ENCODE measurements at places on chromosomes 12 and 14.

DNA sequence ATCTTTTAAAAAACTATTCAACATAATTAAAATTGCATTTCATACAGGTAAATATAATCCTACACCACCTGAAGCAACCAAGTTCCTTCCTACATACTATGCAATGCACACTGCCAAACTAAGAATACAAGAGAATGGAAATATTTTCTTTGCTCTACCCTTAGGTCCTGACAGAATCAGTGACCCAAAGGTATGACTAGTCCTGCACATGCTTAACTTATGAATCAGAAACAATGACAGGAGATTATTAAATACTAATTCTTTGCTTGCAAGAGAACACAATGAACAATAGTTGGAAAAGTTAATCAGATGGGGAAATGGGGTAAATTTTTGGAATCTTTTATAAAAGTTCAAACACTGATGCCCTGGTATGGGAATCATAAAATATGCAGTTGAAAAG is 220.1 kb downstream of the SOX5 start:
- no peak for DNase-seq

- DNase-seq: no peak
Measured at GRCh38 chr14:50955373-50956043, 11.2 kb upstream of the PYGL start.

DNA sequence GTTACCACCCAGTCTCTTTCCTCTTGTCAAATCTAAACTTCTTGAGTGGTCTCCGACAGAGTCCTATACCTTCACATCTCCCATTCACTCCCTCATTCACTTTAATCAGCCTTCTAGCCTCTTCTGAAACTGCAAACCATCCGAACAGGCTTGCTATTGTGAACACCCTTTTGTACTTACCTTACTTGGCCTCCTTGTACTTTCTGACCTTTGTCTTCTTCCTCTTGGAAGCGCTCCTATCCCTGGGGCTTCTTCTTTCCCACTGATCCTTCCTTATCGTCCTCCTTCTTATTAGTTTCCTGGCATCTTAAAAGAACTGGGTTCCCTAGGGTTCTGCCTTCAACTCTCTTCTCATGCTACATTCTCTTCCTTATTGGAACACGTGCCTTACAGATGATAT is 76.9 kb upstream of the HIF1A start:
- DNase-seq: no peak

GRCh38 chr14:76947078-76947837 is 81.2 kb downstream of the IRF2BPL start:
- DNase-seq: peak; percentile 97

DNA sequence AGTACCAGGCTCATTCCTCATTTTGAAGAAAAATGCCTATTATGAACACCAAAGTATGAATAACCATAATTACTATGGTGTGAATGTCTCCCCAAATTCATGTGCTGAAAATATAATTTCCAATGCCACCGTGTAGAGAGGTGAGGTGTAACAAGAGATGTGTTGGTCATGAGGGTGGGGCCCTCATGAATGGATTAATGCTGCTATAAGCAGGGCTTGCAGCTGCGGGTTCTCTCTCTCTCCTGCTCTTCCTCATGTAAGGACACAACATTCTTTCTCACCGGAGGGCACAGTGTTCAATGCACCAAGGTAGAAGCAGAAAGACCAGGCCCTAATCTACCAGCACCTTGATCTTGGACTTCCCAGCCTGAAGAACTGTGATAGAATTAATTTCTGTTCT is 70.0 kb downstream of the TMTC1 start:
- DNase-seq: no peak

DNA sequence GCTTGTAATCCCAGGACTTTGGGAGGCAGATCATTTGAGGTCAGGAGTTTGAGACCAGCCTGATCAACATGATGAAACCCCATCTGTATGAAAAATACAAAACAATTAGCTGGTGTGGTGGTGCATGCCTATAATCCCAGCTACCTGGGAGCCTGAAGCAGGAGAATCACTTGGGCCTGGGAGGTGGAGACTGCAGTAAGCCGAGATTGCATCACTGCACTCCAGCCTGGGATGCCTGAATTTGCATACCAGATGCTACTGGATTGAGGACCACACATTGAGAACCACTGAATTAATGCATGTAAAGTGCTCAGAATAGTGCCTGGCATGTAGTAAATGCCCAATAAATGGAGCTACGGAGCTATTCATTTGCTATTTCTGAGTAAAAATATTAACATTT is 14.9 kb upstream of the MYH7 start:
- DNase-seq: no peak

- peak; percentile 16 for DNase-seq
Measured at GRCh38 chr12:50314636-50315312, 31.5 kb upstream of the LIMA1 start.

- no peak for DNase-seq
Measured at GRCh38 chr12:52813885-52814709, at the start of gene KRT4. Gene KRT4, minus strand, starts transcription at chr12:52814116. Its CDS starts 58 bp downstream, at chr12:52814058.

- no peak for DNase-seq
Measured at GRCh38 chr12:91603060-91603459, 420.4 kb upstream of the DCN start.

- peak; percentile 59 for DNase-seq
Measured at GRCh38 chr14:49461529-49462401, 124.4 kb downstream of the RPS29 start.

DNA sequence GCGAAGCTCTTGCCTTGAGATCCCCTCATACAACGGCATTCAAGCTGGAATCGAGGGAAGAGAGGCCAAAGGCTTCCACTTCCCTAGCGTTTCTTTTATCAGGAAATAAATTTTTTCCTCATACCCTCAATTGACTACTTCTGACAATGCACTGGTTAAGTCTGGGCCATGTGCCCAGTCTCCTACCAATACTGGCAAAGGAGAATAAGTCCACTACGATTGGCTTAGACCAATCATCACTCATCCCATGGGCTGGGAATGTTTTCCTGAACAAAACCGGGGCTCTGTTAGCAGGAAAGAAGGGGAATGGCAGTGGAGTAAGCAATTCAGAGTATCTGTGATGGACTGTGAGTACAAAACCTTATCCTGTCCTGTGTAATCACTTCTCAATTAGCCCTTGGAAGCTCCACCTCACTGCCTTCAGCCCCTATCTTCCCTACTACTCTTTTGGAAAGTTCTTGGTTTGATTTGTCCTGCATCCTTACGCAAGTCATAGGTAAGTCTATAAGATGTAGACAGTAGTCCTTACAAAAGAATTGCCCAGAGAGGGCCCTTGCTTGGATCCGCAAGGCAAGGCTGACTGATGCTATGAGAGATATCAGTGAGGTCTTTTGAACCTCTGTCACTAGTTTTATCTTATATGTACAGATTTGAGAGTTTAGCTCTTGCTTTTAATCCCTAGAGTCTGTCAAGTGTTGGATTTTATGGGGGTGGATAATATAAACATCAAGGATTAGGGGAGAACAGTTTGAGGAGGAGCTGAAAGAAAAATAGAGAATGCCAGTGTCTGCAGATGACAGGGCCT is 36.3 kb upstream of the CDK17 start:
- DNase-seq: no peak

- no peak for DNase-seq
Measured at GRCh38 chr14:105710119-105711043, 184.0 kb downstream of the TMEM121 start.

DNA sequence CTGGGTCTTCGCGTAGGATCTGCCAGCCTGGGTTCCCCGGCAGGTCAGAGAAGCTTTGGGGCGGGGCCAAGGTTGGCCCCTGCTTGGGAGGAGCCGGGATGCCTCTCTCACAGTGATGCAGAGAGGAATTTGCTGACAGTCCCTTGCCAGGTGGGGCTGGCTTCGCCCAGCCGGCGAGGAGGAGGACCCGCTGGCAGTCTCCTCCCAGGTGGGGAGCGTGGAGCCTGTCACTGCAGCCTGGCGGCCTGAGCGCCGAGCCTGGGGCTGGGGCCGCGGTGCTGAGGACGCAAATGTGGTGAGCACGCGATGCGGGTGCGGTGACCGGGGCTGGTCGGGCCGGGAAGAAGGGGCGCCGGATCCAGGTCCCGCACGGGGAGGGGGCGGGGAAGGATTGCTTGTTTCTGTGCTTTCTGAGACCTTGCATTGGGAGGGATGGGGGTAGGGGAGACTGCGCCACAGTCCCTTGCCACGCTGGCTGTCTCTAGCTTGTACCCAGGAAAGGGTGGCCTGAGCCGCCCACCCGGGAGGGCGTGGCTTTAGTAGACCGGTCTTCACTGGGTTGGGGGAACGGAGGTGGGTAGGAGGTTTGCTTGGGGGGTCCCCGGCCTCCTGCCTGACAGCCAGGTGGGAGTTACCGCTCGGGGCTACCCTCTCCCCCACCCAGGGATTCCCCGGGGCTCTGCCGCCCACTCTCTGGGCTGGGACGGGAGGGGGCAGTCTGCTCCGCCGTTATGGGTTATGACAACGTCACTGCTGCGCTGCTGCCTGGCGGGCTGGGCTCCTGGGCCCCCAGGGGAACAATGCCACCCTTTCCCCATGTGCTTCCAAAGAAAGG is at the start of gene TMEM63C:
Gene TMEM63C, plus strand, starts transcription at position 196 of the 835 bp plus-strand sequence. CDS start 37,016 bp downstream, outside the sequence.
- peak; percentile 91 for DNase-seq

DNA sequence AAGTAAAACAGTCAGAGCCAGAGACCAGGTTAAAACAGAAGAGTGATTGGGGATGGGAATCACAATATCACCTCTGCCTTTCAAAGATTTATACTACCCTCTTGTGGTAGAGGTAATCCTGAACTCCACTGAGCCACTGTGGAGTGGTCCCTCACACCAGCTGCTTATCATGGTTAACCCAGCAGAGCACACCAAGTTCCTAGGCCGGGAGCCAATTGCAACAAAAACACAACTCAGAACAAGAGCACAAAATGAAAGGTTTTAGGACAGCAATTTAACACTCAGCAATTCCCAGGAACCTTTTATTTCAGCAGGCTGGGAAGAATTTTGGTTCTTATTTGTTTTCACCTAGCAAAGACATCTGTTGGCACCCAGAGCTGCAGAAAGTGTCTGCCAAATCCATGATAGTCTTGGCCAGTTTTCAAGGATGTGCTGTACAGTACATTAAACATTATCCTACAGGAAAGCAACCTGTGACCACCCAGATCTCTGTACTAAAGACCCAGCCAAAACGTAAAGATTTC is 220.5 kb upstream of the ATXN7L3B start:
- DNase-seq: no peak

GRCh38 chr12:114674251-114675047 is 9.5 kb downstream of the TBX3 start:
- no peak for DNase-seq

DNA sequence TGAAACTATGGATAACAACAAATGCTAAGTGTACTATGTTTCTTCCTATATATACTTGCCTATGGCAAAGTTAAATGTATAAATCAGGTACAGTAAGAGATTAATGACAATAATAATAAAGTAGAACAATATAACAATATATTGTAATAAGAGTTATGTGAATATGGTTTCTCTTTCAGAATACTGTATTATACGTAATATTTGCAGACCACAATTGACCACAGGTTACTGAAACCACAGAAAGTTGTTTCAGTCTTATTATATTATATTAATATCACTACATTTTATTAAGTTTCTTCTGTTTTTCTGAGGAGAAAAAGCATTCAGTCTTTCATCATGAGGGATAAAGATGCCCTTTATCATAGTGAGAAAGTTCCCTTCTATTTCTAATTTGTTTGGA is 131.2 kb downstream of the EML1 start:
- no peak for DNase-seq

- no peak for DNase-seq
Measured at GRCh38 chr12:125492354-125493270, 427.4 kb downstream of the AACS start.

GRCh38 chr14:73500360-73500759 is 9.6 kb downstream of the RIOX1 start:
- DNase-seq: no peak

DNA sequence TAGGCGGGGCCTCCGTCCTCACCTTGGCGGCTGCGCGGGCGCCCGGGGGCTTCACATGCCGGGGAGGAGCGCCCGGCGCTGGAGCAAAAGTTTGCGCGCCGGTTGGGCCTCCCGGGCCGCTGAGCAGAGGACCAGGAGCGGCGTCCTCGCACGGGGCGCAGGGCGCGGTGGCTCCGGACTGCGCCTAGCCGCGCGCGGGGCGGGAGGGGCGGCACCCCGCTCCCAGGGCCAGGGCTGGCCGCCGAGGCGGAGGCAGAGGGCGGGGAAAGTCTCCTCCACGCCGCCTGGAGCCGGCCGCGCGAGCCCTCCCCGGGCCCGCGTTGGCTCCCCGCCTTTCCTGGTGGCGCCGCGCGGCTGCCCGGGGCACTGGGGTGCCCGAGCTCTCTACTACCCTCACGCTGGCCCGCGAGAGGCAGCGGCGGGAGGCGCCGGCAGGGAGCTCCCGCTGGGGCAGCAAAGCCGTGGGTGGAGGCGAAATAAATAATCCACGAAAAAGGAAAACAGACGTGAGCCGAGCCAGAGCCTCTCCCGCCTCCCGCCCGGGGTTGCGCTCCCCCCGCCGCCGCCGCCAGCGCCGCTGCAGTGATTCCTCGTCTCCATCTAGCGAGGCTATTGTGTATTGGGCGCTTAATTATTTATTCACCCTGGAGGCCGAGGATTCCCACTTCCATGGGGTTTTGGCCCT is 400 bp upstream of the PRIMA1 start:
- peak; percentile 47 for DNase-seq

- no peak for DNase-seq
Measured at GRCh38 chr14:96798956-96799355, 1.8 kb downstream of the VRK1 start.

GRCh38 chr12:46647034-46647433 is 178.8 kb downstream of the SLC38A4 start:
- no peak for DNase-seq

- no peak for DNase-seq
Measured at GRCh38 chr12:76259660-76260389, 88.4 kb downstream of the BBS10 start.

GRCh38 chr12:106774808-106775524 is 484 bp downstream of the RIC8B start:
- no peak for DNase-seq

DNA sequence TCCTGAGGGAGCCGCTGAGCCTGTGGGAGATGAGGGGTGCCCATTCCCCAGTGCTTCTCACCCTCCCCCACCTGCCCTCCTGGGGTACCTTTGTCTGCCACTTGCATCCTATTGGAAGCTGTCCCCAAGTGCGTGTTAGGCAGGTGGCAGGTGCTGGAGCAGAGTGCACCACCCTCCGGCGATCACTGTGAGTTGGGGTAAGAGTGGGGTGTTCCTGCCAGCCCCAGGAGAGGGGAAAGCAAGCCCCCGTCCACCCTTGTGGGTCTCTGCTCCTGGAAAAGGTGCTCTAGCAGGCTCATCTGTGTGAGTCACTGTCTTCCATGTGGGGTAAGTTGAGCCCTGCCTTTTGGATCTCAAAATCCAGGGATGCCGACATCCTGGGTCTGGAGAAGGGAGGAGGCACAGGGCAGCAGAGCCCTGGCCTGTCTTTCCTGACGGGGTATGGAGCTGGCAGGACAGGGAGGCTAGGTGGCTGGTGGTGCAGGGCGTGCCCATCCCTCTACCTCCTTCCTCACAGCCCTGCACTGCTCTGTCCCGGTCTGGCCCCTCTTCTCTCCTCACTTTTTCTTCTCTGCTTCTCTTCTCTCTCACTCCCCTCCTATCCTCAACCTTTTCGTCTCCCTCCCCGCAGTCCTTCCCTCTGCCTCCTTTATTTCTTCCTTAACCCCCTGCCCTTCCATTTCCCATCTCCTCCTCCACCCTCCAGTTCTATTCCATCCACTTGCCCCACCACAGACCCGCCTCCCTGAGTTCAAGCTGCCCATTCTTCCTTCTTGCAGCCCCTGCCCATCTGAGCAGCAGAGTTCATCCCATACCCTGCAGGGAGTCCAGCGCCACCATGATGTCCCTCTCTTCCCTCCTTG is 20.1 kb upstream of the KRT7 start:
- no peak for DNase-seq
